NCI-H1048 (cell line): ENCODE measurements at places on chromosomes 5 and 9.

- no peak for DNase-seq
Measured at GRCh38 chr5:15241216-15241821, 258.7 kb upstream of the FBXL7 start.

DNA sequence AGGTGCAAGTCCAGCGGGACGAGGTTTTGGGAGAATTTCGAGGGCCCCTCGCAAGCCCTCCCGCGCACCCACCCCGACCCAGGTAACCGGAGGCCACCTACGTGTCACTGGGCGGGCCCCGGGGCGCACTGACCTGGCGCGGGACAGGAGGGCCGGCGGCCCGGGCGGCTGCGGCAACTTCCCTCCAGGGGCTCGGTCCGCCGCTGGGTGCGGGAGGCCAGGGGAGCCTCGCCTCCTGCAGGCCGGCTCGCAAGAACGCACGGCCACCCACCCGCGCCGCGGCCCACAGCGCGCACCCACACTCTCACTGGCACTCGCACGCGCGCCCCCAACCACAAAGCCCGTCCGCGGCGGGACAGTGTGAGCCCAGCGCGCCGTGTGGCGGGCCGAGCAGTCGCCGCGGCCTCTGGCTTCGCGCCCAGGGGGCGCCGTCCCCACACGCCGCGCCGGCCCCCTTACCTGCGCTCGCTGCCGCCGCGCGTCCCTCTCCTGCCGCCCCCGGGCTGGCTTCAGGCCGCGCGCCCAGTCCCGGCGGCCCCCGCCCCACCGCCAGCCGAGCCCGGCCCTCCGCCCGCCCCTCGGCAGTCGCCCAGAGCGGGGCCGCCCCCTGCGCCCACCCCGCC lies 451 bp downstream of the LPAR1 start:
- no peak for DNase-seq

- no peak for DNase-seq
Measured at GRCh38 chr5:92581249-92581648, 999.8 kb downstream of the NR2F1-AS1 start.

- no peak for DNase-seq
Measured at GRCh38 chr9:20188616-20189369, 400.0 kb upstream of the SLC24A2 start.

DNA sequence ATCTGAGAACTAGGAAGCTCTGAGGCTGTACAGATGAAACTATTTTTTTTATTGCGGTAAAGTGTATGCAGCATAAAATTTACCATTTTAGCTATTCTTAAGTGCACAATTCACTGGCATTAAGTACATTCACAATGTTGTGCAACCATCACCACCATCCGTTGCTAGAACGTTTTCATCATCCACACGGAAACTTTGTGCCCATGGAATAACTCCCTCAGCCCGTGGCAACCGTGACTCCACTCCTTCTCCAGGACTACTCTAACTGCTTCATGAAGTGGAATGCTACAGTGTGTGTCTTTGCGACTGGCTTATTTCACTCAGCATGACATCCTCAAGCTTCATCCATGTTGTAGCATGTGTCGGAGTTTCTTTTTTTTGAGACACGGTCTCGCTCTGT lies 57.1 kb downstream of the COL23A1 start:
- no peak for DNase-seq

- no peak for DNase-seq
Measured at GRCh38 chr5:145768863-145769262, 66.3 kb downstream of the PRELID2 start.

DNA sequence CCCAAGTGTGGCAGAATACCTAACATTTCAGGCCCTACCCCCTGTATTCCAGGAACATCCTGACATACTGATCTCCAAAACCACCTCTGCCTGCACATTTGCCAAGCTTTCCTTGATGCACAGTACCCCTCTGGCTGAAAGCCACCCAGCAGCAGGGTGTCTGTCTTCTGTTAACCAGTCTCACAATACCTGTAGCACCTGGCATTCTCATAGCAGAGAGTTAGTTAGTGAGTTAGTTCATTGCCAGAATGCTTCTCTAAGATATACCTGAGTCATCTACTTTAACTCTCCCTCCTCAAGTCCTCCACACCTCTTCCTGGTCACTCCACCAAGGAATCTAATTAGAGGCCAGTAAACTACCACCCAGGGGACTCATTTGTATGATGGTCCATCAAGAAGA lies 46.1 kb upstream of the IL7R start:
- DNase-seq, result no peak

- no peak for DNase-seq
Measured at GRCh38 chr9:75116306-75116705, 28.0 kb downstream of the OSTF1 start.

DNA sequence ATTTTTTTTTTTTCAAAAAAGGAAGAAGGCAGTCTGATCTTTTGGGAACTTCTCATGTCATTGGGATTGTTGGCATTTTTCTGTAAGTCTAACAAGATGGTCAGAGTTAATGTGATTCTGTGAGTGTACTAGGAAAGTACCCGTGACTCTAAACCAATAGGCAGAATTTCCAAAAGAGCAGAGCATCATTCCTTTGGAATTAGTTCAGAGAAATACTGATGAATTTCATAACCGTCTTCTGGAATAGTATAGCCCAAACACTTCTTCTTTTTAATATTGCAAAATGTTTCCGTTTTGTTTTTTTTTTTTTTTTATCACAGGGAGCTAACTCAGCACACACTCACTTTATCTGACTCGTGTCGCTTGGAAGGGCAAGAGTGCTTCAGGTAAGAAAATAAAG lies 407.4 kb downstream of the DTWD2 start:
- no peak for DNase-seq

GRCh38 chr5:163363389-163363788 lies 74.0 kb upstream of the CCNG1 start:
- no peak for DNase-seq

DNA sequence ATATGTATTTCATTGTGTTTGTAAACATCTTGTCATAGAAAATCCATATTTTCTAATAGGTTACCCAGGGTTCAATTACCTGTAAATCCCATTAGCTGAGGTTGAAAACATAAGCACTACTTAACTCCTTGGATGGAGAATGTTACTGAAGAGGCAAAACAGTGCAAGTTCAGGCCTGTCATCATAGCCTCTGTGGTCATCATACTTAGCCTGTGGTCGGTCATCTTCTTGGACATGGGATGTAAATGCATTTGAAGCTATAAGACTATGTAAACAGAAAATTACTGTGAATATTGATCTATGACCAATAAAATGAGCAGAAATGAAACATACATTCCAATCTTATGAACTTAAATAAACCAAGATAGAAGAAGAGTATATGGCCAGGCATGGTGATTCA lies 164.7 kb downstream of the CHSY3 start:
- no peak for DNase-seq
